Naive thymus-derived CD4-positive, alpha-beta T cell (primary cell): ENCODE measurements at places on chromosomes 6 and 20. TPM values are rescaled to one million over a fixed set of nuclear protein-coding genes. Genes with fewer than 3 reads are reported as not detected.

DNA sequence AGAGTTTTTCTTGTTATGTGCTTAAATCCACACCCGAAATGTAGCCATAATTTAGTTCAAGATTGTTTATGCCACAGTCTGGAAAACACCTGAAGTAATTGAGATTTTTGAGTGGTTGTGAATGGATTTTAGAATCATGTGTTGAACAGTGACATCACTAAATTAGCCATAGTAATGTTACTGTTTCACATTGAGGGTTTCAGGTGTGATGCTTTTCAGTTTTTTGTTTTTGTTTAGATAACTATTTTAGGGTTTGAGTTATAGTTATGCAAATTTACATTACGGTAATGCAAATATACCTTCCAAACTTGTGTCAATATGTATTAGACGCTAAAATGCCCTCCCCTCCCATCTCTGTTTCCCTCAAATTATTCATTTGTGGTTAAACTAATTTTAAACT lies 22.9 kb downstream of the QKI start:
- H3K27me3 ChIP-seq, result no peaks in the 10 kb centered on the region
- H3K4me3 ChIP-seq, result no peak overlapping the region
- H3K27ac ChIP-seq, result no peak overlapping the region
- H3K36me3 ChIP-seq, result no peaks in the 10 kb centered on the region
- no peak for DNase-seq

GRCh38 chr6:89368107-89368506 lies 15.6 kb upstream of the UBE2J1 start:
- no peak overlapping the region for H3K4me3 ChIP-seq
- H3K4me1 ChIP-seq, result no peaks in the 10 kb centered on the region
- H3K27ac ChIP-seq, result no peak overlapping the region
- no peak for DNase-seq

GRCh38 chr6:166437661-166438060 lies 54.9 kb upstream of the MPC1 start:
- H3K4me1 ChIP-seq, result peaks cover 19% of the 10 kb centered on the region
- H3K27ac ChIP-seq, result no peak overlapping the region
- H3K36me3 ChIP-seq, result no peaks in the 10 kb centered on the region
- H3K27me3 ChIP-seq, result no peaks in the 10 kb centered on the region
- no peak overlapping the region for H3K4me3 ChIP-seq

- no peaks in the 10 kb centered on the region for H3K27me3 ChIP-seq
- peaks cover 18% of the 10 kb centered on the region for H3K4me1 ChIP-seq
- no peak overlapping the region for H3K27ac ChIP-seq
- no peak for DNase-seq
- H3K4me3 ChIP-seq, result no peak overlapping the region
- no peaks in the 10 kb centered on the region for H3K36me3 ChIP-seq
Measured at GRCh38 chr6:16840291-16840690, 79.0 kb upstream of the ATXN1 start.

GRCh38 chr6:102114402-102114801 lies 720.9 kb downstream of the GRIK2 start:
- no peaks in the 10 kb centered on the region for H3K27me3 ChIP-seq
- no peak overlapping the region for H3K27ac ChIP-seq
- H3K4me1 ChIP-seq, result no peaks in the 10 kb centered on the region
- no peaks in the 10 kb centered on the region for H3K36me3 ChIP-seq

- H3K27ac ChIP-seq, result no peak overlapping the region
- no peaks in the 10 kb centered on the region for H3K36me3 ChIP-seq
- H3K4me1 ChIP-seq, result no peaks in the 10 kb centered on the region
- no peak overlapping the region for H3K4me3 ChIP-seq
Measured at GRCh38 chr6:16227048-16227562, 11.3 kb upstream of the GMPR start.

GRCh38 chr6:155011809-155012291 lies 16.7 kb downstream of the TIAM2 start:
- H3K27ac ChIP-seq, result no peak overlapping the region
- H3K27me3 ChIP-seq, result no peaks in the 10 kb centered on the region
- no peaks in the 10 kb centered on the region for H3K36me3 ChIP-seq
- no peak for DNase-seq
- no peaks in the 10 kb centered on the region for H3K4me1 ChIP-seq

- no peak overlapping the region for H3K27ac ChIP-seq
- H3K36me3 ChIP-seq, result no peaks in the 10 kb centered on the region
- H3K27me3 ChIP-seq, result no peaks in the 10 kb centered on the region
- no peak overlapping the region for H3K4me3 ChIP-seq
Measured at GRCh38 chr20:19815553-19815991, 57.5 kb downstream of the RIN2 start.

LTA gene
- 16.6 TPM for total RNA-seq

TAGAP gene
- 52.6 and 53.5 TPM in 2 replicates for total RNA-seq

PGM3 gene
- total RNA-seq, result 22.1 TPM

OR12D3 gene
- not detected for total RNA-seq

CCM2L gene
- not detected for total RNA-seq

TDRD6 gene
- total RNA-seq, result not detected

HLA-DQA1 gene
- total RNA-seq, result 10.7 TPM

EGFL8 gene
- 25.9 TPM for total RNA-seq

ELOVL4 gene
- 0.68 TPM for total RNA-seq

MPC1 gene
- total RNA-seq, result 25.1 and 26.2 TPM in 2 replicates

RNF144B gene
- 23.5 TPM for total RNA-seq

HSPA1L gene
- total RNA-seq, result 5.5 TPM
